ENCODE measurements at places on chromosomes 16 and 17. TPM values are rescaled to one million over a fixed set of nuclear protein-coding genes. Genes with fewer than 3 reads are reported as not detected.

The WSCD1 gene
- 19.8 TPM for total RNA-seq

The LGALS9B gene
- total RNA-seq: not detected

The KRTAP4-1 gene
- not detected for total RNA-seq

The DVL2 gene
- 71.0 TPM for total RNA-seq

The ITGA2B gene
- total RNA-seq: 0.10 TPM

The SPNS3 gene
- total RNA-seq: not detected

The PRSS27 gene
- 0.26 TPM for total RNA-seq

The CNTNAP4 gene
- total RNA-seq: 1.7 TPM

The CNGB1 gene
- not detected for total RNA-seq

The BHLHA9 gene
- total RNA-seq: not detected

The FOXN1 gene
- total RNA-seq: not detected

The LIMD2 gene
- total RNA-seq: 4.3 TPM

The EFNB3 gene
- total RNA-seq: 1.5 TPM

The OTOP3 gene
- total RNA-seq: not detected

The ALDH3A1 gene
- 3.4 TPM for total RNA-seq

The ARL16 gene
- total RNA-seq: 38.5 TPM
